ENCODE measurements at places on chromosomes 3 and 15.
A peak's percentile ranks its signal among the peaks of the same experiment; 100 is the strongest.

GRCh38 chr15:35857567-35858226 lies 311.7 kb upstream of the DPH6 start:
- no peak for DNase-seq

DNA sequence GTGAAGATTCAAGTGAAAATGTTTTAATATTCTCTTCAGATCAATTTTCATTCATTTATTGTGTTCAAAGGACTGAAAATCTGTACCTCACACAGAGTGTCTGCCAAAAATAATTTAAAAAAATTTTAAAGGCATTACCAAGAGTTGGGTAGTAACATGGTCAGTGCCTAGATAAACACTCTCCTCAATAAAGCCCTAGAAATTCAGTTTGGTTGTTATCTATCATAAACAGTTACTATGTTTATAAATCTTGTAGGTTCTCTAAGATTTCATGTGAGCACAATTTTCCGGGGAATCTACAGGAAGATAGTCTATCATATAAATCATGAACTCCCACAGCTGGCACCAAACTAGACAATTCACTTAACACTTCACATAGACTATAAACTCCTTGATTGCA lies 128.6 kb downstream of the GSK3B start:
- no peak for DNase-seq

GRCh38 chr3:62665627-62666437 lies 209.4 kb downstream of the CADPS start:
- peak; percentile 7 for DNase-seq

DNA sequence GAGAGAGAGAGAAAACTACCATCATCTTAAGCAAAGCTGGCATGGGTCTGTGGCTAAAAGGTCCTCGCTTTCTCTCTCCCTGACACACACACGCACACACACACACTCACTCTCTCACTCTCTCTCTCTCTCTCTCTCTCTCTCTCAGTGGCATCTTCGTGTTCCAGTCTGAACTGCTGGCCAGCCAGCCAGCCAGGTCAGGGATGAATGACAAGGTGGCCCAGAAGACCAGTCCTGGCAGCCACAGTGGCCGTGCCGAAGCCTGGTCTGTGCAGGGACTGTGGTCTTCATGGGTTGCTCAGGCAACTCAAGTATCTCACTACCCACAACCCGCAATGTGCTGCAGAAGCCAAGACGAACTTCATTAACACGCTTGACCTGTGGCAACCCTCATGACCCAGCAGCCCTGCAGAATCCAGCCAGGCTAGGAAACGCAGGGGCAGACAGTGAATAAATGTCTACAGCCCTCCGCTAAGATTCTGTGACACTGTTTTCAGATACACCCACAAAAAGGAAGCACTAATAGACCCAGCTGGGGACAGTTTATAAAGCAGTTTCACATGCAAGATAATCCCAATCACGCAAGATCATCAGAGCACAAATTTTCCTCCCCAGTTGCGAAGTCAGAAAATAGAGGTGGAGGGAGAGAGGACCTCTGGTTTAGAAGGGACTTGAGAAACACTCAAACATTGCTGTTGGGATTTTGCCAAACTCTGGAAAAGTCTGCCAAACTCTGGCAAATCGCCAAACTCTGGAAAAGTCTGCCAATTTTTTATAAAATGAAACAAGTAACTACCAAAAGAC lies 66.4 kb downstream of the XXYLT1 start:
- no peak for DNase-seq

DNA sequence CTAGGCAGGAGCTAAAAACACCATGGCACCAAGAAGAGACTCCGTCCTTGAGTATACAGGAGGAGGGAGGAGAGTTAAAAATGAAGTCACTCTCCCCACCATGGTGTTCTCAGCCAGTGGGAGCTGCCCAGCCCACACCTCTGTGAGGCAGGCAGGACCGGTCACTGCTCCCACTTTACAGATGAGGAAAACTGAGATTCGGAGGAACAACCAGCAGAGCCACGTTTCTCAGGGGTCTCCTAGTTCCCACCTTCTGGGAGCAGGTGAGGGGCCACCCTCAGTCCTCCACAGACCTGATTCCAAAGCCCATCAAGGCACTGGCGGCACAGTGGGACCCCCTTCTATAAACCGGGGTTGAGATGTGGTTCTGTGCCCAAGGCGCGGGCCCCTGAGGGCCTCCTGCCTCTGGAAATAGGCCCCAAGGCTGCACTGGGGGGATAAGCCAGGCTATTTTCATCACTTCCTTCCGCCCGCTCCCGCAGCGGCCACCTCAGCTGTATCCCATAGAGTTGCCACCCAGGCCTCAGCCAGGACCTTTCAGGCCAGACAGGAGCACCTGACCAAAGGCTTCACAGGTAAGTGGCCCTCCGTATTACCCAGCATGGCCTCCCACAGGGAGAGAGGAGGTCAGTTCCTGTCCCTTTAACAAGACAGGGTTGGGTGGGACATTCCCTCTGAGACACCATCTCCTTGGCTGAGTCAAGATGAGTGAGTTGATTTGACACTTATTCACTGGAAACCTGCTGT lies at the start of gene GP9:
Gene GP9, plus strand, starts transcription at position 504 of the 747 bp plus-strand sequence. CDS start 961 bp downstream, outside the sequence.
- DNase-seq: no peak

- DNase-seq: no peak
Measured at GRCh38 chr3:192188218-192188835, 539.0 kb downstream of the FGF12 start.

GRCh38 chr15:68807249-68807648 lies 13.4 kb downstream of the ANP32A start:
- no peak for DNase-seq

- DNase-seq: no peak
Measured at GRCh38 chr3:188219147-188219546, 65.2 kb downstream of the LPP start.

DNA sequence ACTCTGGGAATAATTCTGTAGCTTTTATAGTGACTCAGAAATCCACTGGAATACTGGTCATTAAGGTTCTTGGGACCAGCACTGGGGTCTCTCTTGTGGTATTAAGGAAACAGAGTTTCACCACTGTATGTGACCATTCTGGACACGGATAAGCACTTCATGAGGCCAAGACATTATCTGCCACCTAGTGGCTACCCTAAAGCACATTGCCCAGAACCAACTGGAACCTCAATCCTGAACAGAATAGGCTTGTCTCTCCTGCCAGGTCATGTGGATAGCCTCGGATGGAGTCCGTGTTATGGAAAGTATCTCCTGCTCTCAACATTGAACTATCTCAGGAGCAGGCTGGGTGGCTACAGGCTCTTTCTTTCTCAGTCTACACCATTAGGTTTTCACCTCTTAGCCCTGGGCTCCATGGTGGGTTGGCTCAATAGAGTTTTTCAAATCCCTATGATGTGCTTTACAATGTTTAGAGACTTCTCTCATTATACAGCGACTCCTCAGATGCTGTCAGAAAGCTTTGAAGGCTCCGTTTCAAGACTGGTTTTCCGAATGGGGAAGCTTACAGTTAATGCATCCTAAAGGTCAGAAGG lies 167.6 kb upstream of the ST8SIA2 start:
- DNase-seq: no peak
